ENCODE measurements at places on chromosomes 2 and 18.

GRCh38 chr2:163157891-163158496, 319.4 kb upstream of the KCNH7 start:
- DNase-seq: no peak

DNA sequence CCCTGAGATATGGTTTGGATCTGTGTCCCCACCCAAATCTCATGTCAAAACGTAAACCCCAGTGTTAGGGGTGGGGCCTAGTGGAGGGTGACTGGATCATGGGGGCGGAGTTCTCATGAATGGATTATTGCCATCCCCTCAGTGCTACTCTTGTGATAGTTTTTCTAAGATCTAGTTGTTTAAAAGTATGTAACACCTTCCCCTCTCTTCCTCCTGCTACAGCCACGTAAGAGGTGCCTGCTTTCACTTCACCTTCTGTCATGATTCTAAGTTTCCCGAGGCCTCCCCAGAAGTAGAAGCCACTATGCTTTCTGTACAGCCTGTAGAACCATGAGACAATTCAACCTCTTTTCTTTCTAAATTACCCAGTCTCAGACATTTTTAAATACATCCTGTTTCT, 16.9 kb downstream of the PUM2 start:
- DNase-seq: no peak

DNA sequence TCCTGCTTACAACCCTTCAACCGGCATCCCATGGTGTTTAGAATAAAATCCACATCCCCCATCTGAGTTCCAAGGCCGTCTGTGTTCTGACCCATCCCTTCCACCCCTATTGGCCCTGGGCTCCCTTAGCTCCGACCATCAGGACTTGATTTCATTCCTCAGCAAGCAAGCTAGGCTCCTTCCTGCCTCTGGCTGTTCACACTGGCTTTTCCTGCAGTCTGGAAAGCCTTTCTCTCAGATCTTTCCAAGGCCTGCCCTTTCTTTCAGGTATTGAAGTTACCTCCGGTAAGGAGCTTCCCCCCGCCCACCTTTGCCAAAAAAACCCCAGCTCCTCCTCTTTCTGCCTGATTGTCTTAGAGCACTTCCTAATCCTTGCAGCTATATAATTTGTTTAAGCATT, 86.8 kb downstream of the CLIP4 start:
- no peak for DNase-seq

DNA sequence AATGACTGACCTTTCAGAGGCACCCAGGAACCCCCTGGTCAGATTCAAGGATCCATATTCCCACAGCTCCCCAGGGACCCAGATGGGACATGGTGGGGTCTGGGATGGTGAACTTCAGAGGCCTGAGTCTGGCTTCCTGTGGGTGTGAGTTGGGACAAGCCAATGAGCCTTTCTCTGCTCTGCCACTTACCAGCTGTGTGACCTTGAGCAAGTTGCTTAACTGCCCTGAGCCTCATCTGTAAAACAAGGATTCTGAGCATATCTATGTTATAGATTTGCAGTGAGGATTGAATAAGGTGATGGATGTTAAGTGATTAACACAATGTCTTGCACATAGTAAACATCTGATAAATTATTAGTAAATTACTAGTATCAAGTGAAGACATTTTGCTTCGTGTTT, 6.4 kb downstream of the ABCG8 start:
- DNase-seq: no peak

- DNase-seq: no peak
Measured at GRCh38 chr18:13371689-13372418, 153.3 kb downstream of the LDLRAD4 start.

DNA sequence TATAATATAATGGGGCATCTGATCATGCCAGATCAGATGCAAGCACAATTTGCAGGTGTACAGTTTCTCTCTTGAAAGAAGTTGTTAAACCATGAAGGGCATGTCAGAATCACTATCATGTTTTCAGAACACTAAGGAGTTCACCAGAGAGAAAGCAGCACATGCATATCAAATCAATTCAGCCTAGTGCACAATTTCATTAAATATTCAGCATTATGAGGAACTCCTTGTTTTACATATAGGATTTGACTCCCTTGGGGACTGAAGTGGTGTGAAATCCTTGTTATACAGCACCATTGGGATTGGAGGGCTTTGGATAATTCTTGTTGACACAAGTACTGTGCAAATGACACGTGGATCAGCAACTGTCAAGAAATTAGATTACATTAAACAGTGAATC, 562.1 kb upstream of the KLHL29 start:
- peak; percentile 54 for DNase-seq

GRCh38 chr2:240183006-240183874, 42.8 kb upstream of the OTOS start:
- no peak for DNase-seq

- DNase-seq: no peak
Measured at GRCh38 chr2:43427032-43427424, 168.8 kb downstream of the THADA start.

- no peak for DNase-seq
Measured at GRCh38 chr2:36658277-36658748, 38.2 kb upstream of the VIT start.

- DNase-seq: no peak
Measured at GRCh38 chr18:23738151-23738550, 48.9 kb downstream of the LAMA3 start.

- DNase-seq: no peak
Measured at GRCh38 chr18:43692099-43692690, 414.9 kb upstream of the SYT4 start.

GRCh38 chr18:78607784-78608183, 371.8 kb upstream of the SALL3 start:
- no peak for DNase-seq

DNA sequence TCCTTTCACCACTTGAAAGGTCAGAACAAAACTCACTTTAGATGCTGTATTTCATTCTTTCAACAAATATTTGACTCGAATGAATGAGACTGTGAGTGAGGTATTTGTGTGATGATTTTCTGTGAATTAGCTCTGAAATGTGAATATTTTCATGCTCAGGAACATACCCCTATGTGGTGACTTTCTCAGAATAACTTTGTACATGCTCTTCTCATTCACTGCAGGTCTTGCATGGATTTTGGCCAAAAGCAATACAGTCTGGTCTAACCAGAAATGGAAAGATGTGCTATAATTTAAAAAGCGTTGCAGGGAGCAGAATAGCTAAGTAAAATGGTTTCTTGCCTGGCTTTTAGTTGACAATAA, 75.5 kb downstream of the MYCN start:
- no peak for DNase-seq

DNA sequence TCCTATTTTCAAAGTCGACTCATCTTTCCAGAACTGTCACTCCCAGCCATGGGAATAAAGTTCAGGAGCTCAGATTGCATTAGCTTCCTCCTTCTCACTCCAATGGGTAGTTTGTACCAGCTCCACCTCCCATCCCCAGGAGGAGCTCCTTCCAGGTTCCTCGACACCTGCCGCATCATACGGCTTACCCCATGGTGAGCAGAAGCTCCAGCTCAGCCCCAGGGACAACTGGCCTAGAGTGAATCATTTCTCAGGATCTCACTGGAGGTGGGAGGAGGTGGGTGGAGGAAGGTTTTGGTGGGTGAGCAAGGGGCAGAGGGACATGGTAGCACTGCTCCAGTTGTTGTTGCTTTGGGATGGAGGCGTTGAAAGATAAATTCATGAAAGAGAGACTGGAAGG, 196.3 kb upstream of the PKDCC start:
- DNase-seq: no peak

DNA sequence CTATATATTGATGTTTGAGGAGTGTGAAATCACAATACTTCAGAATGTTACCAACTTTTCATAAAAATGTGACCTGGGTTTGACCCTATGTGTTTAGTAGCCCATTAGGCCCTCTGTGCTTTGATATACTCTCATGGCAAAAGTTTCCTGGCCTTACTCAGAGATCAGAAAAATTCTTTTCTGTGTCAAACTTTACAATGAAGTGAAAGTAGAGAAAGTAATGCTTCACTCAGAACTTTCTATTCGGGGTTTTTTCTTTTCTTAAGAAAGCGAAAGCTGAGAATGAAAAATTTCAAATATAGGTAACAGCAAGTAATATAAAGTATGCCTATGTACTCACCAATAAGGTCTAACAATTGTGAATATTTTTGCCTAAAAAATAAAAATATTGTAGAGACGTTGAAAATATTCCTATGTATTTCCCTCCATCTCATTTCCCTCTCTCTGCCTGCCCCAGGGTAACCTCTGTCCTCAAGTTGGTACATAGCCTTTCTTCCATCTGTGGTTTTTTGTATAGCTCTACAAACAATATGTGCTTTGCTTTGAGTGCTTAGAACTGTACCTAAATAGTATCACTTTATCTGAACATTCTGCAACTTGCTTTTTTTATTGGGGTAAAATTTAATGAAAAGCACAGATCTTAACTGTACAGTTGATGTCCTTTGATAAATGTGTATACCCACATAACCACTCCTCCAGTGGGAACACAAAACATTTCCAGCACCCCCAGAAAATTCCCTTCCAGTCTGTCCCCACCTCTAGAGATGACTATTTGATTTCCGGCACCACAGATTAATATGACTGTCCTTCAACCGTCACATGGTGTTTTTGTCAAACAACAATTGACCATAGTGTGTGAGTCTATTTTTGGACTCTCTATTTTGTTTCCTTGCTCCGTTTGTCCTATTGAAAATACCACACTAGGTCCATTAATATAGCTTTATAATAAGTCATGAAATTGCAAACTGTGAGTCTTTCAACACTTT, 10.3 kb upstream of the ACKR3 start:
- no peak for DNase-seq

DNA sequence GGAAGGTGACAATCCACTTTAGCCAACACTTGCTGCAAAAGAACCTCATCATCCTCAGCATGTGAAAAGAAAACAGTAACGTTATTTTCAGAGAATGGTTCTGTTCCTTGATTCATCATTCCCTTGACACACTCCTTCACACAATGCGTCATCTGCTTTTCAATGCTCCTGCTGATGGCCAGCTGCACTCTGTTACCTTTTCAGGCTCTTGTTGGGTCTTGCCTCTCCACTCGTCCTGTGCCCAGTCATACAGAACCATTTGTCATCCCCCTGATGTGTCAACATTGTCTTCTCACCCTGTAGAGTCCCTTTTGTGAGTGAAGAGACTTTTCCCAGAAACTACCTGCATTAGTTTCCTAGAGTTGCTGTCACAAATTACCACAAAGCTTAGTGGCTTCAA, 12.2 kb upstream of the DTNA start:
- DNase-seq: no peak

DNA sequence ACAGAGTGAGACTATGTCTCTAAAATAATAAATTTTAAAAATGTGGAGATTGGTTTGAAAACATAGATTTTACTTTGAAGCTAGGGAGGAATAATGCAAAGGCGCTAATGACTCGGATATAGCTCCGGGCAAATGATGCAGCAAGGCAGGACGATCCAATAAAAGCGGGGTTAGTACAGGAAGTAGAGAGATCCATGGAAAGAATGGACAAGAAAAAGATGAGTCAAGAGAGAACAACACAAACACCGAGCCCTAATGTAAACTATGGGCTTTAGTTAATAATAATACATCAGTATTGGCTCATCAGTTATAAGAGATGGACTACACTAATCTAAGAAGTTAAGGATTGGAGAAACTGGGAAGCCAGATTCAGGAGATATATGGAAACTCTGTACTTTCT, 74.5 kb downstream of the QPCT start:
- no peak for DNase-seq

DNA sequence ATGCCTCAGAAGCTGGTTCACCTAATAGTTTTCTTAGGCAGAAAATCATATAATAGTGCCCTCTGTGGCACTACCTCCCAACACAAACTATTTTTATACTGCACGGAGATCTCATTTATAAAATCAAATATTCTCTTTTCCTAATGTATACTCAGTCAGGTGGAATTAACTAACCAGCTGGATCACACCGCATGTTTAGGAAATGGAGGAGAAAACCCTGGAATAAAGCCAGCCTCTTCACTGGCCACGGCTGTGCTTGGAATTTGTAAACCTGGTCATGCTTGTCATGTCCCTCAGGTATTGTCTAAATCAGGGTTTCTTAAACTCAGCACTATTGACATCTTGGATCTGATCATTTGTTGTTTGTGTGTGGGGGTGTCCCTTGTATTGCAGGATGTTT, 85.6 kb downstream of the DOCK10 start:
- no peak for DNase-seq

DNA sequence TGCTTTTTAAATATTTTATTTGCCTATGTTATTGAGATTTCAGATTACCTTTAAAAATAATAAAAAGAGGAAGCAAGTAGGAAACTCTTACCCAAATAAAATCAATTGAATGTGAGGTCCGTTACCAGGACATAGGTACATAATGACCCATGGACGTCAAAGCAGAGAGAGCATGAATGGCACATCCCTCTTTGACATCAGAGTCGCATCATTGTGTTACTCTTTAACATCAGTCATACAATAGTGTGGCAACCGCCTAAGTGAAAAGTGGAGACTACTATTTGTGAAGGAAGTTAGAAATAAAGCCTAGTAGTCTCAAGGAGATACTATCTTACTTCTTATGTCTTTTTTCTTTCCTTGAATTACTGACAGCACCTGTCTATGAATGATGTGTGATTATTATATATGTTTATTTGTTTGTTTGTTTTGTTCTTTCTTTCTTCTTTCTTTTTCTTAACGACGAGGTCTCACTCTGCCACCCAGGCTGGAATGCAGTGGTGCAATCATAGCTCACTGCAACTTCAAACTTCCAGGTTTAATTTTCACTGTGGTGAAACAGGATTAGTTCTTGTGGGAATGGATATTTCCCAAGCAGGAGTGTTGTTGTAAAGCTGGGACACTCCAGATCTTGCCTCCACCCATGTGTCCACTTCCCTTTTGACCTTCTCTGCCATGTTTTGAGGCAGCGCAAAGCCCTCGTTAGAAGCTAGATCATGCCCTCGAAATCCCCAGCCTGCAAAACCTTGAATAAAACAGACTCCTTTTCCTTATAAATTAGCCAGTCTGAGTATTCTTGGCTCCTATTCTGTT, 407.2 kb upstream of the NETO1 start:
- DNase-seq: no peak

DNA sequence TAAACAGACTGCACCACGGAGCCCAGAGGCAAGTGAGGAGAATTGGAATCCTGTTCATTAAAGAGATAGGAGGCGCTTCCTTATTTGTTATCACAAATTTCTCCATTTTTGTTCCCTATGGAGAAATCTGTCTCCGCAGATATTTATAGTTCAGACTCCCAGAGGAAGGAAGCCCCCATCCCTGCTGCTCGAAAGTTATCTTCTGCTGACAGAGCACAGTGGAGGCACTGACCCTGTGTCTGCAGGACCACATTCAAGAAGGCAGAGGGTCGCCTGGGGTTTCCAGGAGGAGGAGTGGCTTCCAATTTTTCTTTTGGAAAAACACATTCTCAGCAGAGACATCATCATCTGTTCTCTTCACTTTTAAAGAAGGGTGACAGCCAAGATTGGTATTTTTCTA, 73.0 kb upstream of the GPR45 start:
- no peak for DNase-seq

GRCh38 chr2:50782543-50782942, 249.4 kb downstream of the NRXN1 start:
- no peak for DNase-seq
